ENCODE measurements at places on chromosomes 3 and 15. TPM values are rescaled to one million over a fixed set of nuclear protein-coding genes. Genes with fewer than 3 reads are reported as not detected.

Gene PEX11A
- total RNA-seq, result 10.6 TPM

Gene DAG1
- 115 TPM for total RNA-seq

Gene PLA2G4D
- total RNA-seq, result not detected

Gene HIGD1A
- 88.6 TPM for total RNA-seq

Gene TGM4
- total RNA-seq, result not detected

Gene NCEH1
- 22.0 TPM for total RNA-seq

Gene LRRFIP2
- total RNA-seq, result 53.3 TPM

Gene FOXB1
- not detected for total RNA-seq

Gene MINAR1
- 1.6 TPM for total RNA-seq

Gene SAXO2
- 0.30 TPM for total RNA-seq

Gene NR1I2
- total RNA-seq, result 0.20 TPM

Gene SLITRK3
- total RNA-seq, result not detected

Gene CIP2A
- 6.2 TPM for total RNA-seq

Gene SEMA5B
- 0.72 TPM for total RNA-seq

Gene TF
- 0.20 TPM for total RNA-seq

Data from smooth muscle cell of the pulmonary artery (primary cell).